GM23248 (cell line): ENCODE measurements at places on chromosomes 2 and 18. TPM values are rescaled to one million over a fixed set of nuclear protein-coding genes. Genes with fewer than 3 reads are reported as not detected.

DNA sequence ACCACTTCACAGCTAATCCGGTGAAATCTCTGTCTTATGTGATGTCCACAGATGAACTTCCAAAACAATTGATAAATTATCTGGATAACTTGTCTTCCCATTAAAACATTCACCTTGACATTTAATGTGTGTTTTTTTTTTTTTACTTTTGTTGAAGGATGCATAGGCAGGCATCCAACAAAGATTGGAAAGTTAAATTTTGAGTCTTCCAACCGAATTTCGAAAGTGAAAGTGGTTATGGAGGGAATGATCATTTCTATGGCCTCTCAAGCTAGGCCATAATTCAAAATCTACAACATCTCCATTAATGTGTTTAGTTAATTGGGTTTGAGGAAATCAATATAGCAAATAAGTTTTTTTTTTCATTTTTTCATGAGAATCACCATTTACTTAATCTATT, 1495.5 kb upstream of the ACVR2A start:
- H3K4me3 ChIP-seq, result peak overlapping the region; percentile 0; the same call in 1 of the 2 replicates
- no peak overlapping the region for H3K27ac ChIP-seq
- no peaks in the 10 kb centered on the region for H3K4me1 ChIP-seq
- no peaks in the 10 kb centered on the region for H3K27me3 ChIP-seq

Gene PTGR3
- 8.8 and 10.2 TPM in 2 replicates for polyA plus RNA-seq

- no peak overlapping the region for H3K27ac ChIP-seq
- H3K4me3 ChIP-seq, result no peak overlapping the region
- no peaks in the 10 kb centered on the region for H3K36me3 ChIP-seq
- no peaks in the 10 kb centered on the region for H3K4me1 ChIP-seq
These were observed 31.2 kb downstream of the TFCP2L1 start for GRCh38 chr2:121253674-121254240.

Gene HOXD9
- polyA plus RNA-seq, result 5.7 and 7.2 TPM in 2 replicates

- H3K27me3 ChIP-seq, result no peaks in the 10 kb centered on the region
- no peak overlapping the region for H3K4me3 ChIP-seq
- no peaks in the 10 kb centered on the region for H3K4me1 ChIP-seq
- H3K27ac ChIP-seq, result no peak overlapping the region
- H3K36me3 ChIP-seq, result no peaks in the 10 kb centered on the region
- DNase-seq, result no peak
These were observed 182.9 kb upstream of the SIX3 start for GRCh38 chr2:44758591-44758990.
